ENCODE measurements at places on chromosomes 12 and 14.

- no peak for DNase-seq
Observed at GRCh38 chr12:18443768-18444437, 182.6 kb downstream of the PIK3C2G start.

DNA sequence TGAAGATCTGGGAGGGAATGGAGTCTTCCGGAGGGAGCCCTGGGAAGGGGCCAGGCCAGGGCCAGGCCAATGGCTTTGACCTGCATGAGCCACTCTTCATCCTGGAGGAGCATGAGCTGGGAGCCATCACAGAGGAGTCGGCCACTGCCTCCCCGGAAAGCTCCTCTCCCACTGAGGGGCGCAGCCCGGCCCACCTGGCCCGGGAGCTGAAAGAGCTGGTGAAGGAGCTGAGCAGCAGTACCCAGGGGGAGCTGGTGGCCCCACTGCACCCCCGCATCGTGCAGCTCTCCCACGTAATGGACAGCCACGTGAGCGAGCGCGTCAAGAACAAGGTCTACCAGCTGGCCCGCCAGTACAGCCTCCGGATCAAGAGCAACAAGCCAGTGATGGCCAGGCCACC lies 37.7 kb downstream of the PLEKHG3 start:
- no peak for DNase-seq

DNA sequence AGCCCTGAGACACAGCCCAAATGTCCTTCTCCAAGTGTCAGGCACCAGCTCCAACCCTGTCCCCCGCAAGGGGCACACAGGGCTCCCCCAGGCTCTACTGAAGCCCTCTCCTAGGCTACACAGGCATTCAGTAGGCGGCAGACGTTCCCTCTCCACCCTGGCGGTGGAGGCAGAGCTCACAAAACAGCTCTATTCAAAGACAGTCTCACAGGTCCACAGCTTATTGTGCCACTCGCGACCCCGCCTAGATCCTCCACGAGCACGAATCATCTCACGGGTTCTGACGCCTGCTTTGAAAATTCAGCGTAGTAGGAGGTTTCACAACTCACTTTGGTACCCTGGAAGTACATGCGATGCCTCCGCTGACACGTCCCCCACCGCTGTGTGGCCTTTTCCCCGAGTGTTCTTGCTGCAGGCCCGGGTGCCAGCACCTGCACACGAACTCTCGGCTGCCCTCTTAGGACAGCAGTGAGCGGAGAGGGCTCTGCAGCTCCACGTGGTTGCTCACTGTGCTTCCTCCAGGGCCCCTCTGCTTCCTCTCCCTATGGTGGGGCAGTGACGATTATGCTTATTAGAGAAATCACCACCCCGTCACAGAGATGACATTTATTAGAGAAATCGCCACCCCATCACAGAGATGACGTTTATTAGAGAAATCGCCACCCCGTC lies 78.5 kb downstream of the ADGRD1 start:
- no peak for DNase-seq

GRCh38 chr14:99581938-99582337 lies 22.1 kb downstream of the CCDC85C start:
- DNase-seq, result no peak

GRCh38 chr12:104784592-104784991 lies 173.5 kb downstream of the SLC41A2 start:
- no peak for DNase-seq

- DNase-seq, result no peak
Observed at GRCh38 chr14:75299059-75299458, 20.4 kb downstream of the FOS start.

DNA sequence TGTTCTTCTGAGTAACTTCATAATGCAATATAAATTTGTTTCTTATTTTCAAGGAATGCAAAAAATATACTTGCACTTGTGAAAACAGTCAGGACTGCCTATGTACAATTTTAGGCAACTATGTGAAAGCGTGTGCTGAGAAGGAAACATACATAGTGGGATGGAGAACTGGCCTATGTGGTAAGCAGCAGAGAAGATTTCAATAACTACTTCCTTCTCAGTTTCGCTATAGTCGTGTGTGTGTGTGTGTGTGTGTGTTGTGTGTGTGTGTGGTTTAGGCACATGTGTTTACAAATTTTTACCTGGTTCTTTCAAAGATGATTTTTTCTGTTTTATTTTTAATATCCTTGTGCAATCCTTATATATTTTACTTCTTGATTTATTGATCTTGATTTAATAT lies 211.8 kb downstream of the LRRK2 start:
- DNase-seq, result no peak

DNA sequence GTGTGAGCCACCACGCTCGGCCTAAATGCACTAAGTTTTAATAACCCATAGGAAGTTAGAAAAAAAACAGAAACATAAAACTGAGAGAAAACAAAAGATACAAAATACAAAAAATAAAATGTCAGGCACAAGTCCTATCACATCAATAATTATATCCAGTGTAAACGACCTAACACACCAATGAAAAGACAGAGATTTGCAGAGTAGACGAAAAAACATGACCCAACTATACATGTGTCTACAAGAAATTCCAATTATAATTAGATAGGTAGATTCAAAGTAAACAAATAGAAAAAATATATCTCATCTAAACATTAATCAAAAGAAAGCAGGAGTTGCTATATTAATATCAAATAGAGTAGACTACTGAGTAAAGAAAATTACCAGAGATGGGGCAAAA lies 69.4 kb upstream of the NUDT4 start:
- DNase-seq, result no peak

DNA sequence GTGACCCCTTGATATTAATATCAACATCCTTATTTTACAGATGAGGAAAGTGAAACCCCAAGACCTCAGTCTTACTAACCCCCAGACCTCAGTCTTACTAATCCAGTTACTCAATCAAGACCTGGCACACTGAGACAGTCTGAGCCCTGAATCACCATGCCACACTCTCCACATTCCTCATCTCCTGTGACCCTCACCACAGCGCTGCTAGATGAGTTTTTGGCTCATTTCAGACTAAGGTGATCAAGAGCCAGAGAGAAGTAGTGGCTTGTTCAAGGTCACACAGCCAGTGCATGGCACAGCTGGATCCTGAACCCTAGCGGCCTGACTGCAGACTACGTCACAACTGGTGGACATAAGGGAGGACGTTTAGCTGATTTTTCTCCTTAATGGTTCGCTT lies 579.2 kb downstream of the BCL11B start:
- no peak for DNase-seq

DNA sequence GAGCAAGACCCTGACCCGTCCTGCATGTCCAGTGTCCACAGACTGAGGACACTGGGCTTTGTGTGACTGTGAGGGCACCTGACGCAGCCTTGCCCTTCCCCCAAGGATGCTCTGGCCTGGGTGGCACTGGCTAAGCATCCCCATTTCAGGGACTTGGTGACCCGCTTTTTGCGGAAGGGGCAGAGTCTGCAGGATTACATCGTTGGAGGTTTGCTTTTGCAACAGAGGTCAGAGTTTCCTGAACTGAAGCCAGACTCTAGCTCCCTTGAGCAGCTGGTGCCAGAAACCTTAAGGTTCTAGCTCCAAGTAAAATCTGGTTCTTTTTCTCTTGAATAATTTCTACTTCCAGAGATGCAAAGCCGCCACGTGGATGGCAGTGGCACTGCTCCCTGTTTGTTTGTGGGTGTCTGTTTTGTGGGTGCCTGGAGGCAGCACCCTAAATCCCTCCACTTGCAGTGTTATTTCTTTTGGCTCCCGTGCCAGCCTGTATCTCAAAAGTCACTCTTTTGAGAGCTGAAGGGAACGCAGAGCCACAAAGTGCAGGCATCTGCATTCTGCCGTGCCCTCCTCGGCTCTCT lies 184.7 kb downstream of the TSPAN9 start:
- no peak for DNase-seq

DNA sequence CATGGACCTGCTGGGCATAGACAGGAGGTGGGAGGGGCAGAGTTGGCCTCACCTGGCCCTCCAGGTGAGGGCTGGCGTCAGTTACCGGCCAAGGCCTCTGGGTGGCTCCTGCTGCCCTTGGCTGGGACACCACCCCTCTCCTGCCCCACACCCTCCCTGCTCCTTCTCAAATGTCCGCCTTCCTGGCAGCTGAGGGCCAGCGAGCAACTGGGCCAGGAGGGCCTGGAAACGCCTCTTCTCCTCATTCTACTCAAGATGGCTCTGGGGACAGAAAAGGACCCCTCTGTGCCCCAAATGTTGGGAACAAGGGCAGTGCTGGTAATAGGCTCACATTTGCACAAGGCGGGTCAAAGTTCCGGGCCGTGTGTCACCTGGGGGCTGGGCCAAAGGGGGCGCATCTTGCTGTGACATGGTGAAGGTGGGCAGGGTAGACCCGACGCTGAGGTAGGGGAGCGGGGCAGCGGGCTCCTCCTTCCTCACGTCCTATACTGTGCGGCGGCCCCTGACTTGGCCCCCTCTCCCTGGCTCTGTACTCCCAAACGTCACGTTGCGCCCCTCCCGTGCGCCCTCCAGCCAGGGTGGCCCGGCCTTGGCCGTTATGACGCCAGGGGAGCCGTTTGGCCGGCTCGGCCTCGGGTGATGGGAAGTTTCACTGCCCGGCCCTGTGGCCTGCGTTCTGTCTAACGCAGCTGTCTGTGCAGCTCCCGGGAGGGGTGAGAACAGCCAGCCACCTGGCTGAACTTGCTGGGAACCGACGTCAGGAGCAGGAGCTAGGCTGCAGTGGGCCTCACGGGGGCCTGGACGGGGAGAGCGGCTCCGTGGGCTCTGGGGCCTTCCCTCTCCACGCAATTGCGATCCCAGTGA lies 18.0 kb upstream of the DLK1 start:
- no peak for DNase-seq

Data from esophagus squamous epithelium (tissue), 5 donors.